Left cardiac atrium (tissue), 4 donors: ENCODE measurements at places on chromosomes 4 and X.

GRCh38 chr4:2804449-2804972, 11.6 kb downstream of the SH3BP2 start:
- DNase-seq: peak; percentile 19

- DNase-seq: no peak
Observed at GRCh38 chr4:82681754-82682153, 116.8 kb downstream of the SCD5 start.

DNA sequence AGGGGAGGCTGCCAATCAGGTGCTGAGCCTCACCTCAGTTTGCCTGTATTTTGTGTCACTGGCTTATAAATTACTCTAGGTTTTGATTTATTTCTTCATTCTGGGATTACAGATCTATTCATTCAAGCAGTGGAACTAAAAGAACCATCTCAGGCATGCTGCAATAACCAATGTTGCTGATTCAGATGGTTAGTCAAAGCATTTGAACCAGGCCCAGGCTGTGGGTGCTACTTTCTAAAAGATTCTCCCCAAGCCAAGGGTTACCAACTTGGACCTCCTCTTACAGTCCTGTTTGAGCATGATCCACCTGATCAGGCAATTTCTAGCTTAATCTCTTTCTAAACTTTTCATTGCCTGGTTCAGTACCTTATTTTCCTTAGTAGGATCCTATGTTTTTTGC, 67.2 kb downstream of the TMEM131L start:
- no peak for DNase-seq

GRCh38 chr4:83262682-83263081, 21.9 kb downstream of the COQ2 start:
- DNase-seq: no peak

- no peak for DNase-seq
Observed at GRCh38 chr4:18847249-18847890, 825.8 kb upstream of the LCORL start.

- DNase-seq: no peak
Observed at GRCh38 chrX:137651647-137652046, 85.7 kb downstream of the ZIC3 start.

- no peak for DNase-seq
Observed at GRCh38 chr4:71293705-71294104, 45.1 kb upstream of the SLC4A4 start.

GRCh38 chr4:81179326-81179725, 35.7 kb downstream of the PRKG2 start:
- DNase-seq: no peak

DNA sequence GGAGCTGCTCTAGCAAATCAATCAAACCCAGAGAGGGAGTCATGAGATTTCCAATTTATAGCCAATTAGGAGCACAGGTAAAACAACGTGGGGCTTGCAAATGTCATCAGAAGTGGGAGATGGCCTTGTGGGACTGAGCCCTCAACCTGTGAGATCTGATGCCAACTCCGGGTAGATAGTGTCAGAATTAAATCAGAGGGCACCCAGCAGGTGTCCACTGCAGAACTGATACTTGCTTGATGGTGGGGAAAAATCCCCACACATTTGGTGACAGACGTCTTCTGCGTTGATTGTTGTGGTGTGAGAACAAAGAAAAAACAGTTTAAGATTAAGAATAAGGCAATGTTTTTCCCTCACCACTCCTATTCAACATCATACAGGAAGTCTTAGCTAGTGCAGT, 1402.8 kb downstream of the RAPGEF2 start:
- DNase-seq: no peak

GRCh38 chr4:140777894-140778293, 21.7 kb upstream of the TBC1D9 start:
- no peak for DNase-seq

- no peak for DNase-seq
Observed at GRCh38 chr4:7980036-7980435, 40.4 kb upstream of the AFAP1 start.

- no peak for DNase-seq
Observed at GRCh38 chrX:102959471-102959870, 22.4 kb downstream of the RAB40AL start.

- no peak for DNase-seq
Observed at GRCh38 chr4:4820261-4820660, 39.2 kb upstream of the MSX1 start.

DNA sequence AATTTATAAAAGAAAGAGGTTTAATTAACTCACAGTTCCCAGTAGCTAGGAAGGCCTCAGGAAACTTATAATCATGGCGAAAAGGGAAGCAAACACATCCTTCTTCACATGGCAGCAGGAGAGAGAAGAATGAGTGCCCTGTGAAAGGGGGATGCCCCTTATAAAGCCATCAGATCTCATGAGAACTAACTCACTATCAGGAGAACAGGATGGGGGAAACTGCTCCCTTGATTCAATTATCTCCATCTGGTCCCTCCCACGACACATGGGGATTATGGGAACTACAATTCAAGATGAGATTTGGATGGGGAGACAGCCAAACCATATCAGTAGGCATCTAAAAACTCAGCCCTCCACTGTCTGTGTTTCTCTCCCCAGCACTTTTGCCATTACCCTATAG, 22.4 kb downstream of the ANK2 start:
- no peak for DNase-seq

GRCh38 chr4:58767598-58767997, 1657.4 kb upstream of the IGFBP7 start:
- DNase-seq: no peak

DNA sequence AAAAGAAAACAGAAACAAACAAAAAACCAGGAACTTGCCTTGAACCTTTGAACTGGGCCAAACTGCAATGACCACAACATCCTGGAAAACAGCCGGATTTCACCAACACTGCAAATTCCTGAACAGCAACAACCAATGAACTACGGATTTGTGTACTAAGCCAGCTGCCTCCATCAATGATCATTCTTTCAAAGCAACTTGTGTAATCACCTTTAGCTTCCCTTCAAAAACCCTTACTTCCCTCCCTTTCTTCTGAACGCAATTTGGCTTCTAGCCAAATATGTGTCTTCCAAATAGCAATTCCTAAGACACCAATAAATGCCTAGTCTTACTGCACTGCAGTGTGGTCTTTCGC, 98.5 kb upstream of the FAM47C start:
- DNase-seq: no peak

DNA sequence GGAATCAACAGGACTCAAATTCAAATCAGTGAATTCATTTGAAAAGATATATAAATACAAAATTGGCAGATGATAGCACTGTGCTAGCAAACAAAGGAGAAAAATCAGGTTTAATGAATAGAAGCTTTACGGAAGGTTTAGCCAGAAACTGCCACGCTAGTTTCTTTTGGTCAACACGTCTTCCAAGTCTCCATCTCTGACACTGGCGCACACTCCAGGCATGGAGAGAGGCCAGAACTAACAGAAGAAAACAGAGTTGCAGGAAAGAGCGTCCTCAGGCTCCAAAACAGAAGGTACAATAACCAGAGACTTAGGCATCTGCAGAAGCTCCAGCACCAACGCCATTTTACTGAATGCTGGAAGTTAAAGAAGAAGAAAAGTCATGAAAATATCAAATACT, 497.3 kb upstream of the FRG1 start:
- no peak for DNase-seq

GRCh38 chrX:66030505-66031317, 9.2 kb downstream of the VSIG4 start:
- DNase-seq: no peak

- no peak for DNase-seq
Observed at GRCh38 chr4:58272311-58272710, 1162.1 kb upstream of the IGFBP7 start.

- DNase-seq: no peak
Observed at GRCh38 chr4:39706741-39707511, 9.0 kb downstream of the UBE2K start.

- DNase-seq: no peak
Observed at GRCh38 chrX:13485167-13485566, 84.2 kb upstream of the EGFL6 start.

DNA sequence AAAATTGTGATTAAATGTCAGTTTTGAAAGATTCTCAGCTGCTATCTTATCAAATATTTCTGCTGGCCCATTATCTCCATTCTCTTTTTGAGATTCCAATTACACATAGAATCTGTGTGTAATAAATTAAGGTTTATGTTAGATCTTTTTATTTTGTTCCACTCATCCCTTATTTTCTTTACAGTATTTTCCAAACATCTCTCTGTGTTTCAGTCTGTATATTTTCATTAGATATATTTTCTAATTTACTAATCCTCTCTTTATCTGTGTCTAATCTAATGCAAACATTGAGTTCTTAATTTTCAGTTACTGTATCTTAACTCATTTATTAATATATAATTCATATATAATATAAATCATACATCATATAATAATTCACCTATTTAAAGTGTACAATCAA, 268.7 kb downstream of the DCHS2 start:
- no peak for DNase-seq

DNA sequence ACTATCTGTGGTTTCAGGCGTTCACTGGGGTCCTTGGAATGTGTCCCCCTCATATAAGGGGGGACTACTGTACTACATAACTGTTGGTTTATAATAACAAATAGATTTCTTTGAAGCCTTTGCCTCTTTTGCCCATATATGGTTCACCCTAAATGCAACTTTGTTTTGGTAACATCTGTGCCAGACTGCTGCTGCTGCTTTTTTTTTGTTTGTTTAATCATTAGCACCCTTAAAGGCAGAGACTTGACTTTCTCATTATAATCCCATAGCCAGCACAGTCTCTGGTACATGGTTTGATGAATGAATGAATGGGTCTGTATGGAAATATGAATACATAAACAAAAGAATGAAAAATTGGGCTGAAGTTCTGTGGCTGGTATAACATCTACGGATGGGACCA, 80.2 kb upstream of the LHFPL1 start:
- no peak for DNase-seq

DNA sequence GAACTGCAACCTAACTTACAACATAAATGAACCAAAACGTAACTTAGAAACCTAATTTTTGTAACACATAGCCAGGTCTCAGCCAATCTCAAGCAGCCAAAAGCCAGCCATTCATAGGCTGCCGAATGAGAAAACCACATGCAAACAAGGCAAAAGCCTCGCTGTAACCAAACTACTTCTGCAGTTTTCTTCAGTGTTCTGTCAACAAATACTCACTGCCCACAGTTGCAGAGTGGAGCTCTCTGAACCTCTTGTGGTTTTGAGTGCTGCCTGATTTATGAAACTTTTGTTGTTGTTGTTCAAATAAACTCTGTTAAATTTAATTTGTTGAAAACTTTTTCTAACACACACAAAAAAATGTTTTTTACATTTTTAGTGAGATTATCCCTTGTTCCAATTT, 251.2 kb downstream of the PAPSS1 start:
- no peak for DNase-seq

GRCh38 chrX:20463296-20464075, 196.8 kb upstream of the RPS6KA3 start:
- no peak for DNase-seq

DNA sequence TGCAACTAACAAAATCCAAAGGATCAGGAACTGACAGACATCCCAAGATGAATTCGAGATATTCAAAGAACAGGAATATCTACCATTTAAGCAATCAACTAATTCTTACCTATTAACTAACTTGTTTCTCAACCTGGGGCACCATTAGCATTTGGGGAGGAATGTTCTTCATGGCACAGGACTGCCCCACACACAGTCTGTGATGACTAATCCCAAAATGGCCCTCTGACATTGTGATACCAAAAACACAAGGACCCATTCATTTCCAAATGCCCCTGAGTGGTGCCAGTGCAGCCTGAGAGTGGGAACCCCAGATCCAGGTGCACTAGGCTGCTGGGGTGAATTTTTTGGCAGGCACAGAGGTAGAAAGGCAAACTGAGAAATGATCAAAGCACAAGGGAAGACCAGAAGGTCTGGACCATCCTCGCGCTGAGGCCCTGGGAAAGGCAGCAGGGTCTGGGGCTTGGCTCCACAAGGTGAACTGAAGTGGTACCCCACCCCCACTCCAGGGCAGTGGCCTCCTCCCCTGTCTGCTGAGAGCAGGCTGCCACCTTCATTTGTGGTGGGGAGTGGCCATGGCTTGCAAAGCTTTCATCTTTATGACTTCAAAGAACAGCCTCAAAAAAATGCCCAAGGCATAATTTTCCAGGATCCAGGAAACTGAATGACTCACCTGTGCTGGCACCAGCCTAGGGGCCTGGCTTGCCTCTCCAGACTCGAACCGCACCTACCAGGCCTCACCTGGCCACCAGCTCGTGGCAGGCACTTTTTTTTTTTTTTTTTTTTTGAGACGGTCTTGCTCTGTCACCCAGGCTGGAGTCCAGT, 122.4 kb downstream of the BCOR start:
- no peak for DNase-seq

DNA sequence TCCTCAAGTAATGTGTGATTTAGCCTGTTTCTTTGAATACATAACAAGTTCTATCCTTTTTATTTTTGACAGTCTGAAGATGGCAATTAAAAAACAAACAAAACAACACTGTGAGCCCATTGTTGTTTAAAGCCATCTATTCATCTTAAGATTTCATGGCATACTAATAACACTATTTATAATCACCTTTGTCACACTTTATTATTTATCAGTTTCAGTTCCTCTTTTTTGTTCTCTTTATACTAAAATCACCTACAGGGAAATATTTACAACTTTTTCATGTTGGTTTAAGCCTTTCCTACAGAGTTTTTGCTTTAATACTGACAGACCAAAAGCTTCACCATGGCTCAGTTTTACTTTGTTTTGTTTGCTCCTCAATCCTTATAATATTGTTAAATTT, 247.4 kb upstream of the CTSO start:
- DNase-seq: no peak

DNA sequence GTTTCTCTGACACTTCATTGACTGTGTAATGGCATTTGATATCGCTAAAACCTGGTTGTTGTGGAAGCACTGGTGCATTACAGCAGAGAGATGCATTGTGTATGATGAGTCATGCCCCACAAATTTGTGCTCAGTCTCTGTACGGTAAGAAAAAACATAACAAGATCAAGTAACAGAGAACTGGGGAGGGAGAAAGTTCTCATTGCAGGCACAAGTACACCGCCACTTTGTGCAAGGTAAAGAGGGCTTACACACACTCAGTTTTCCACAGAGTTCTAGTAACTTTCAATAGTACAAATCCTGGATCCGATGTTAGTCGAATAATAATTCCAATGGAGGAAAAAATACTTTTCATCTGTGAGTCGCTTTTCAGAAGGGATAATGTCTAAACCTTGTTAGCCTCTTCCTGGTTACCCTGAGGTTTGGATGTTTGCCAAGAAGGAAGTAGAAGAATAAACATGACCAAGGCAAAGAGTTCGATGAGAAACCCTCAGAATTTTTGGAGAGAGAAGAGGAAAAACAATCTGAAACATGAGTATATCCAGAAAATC, 512.5 kb upstream of the SLIT2 start:
- DNase-seq: no peak

GRCh38 chrX:68989865-68990606, 161.2 kb downstream of the EFNB1 start:
- DNase-seq: peak; percentile 66

DNA sequence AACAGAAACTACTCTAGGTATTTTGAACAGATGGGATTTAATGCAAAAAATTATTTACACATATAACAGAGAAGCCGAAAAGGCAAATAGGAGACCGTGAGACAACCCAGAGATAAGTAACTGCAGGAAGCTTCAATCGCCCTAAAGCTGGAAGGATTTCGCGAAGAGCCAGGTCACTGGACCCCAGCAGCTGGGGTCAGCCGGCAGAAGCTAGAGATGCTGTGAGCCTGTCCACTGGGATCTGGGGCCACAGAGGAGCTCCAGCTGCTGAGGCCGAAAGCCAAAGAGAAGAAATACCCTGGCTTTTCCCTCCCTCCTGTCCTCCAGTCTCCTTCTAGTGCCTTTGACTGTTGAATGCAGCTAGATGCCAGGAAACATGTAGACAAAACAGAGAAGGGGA, 192.8 kb upstream of the BCOR start:
- DNase-seq: no peak
